ENCODE measurements at places on chromosomes 5 and 9.

DNA sequence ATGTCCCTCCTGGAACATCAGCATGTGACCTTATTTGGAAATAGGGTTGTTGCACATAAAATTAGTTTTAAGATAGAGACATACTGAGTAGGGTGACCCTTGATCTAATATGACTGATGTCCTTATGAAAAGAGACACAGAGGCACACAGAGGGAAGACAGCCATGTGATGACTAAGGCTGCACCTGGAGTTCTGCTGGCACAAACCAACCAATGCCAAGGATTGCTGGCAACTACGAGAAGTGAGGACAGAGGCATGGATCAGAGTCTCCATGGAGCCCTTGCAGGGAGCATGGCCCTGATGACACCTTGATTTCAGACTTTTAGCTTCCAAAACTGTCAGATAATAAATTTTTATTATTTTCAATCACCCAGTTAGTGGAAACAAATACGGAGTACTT lies 101.9 kb downstream of the FBXL7 start:
- DNase-seq, result no peak

DNA sequence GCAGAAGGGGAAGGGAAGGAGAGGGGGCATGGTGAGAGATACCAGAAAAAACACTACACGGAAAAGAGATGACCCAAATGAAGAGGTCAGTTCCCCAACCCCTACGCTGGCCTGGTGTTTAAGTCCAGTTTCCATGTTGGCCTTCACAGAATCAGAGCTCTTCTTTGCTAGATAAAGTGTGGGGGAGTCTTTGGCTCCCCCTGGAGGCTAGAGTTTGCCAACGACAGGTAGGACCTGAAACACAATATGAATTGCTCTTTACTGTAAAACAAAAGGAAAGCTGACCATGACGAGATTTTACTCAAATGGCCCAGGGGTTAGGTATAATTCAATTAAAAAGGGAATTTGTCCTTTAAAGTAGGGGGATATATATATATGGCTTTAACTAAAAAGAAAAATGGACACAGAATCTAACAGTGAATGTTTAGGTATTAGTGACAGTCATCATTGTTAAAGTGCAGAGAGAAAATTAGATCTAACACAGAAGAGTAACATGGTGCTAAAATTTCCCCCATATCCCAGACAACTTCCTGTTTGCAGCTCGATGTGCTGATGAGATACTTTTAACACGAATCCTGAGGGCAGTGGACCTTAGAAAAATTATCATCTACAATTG lies 92.0 kb downstream of the SV2C start:
- DNase-seq, result peak; percentile 1

DNA sequence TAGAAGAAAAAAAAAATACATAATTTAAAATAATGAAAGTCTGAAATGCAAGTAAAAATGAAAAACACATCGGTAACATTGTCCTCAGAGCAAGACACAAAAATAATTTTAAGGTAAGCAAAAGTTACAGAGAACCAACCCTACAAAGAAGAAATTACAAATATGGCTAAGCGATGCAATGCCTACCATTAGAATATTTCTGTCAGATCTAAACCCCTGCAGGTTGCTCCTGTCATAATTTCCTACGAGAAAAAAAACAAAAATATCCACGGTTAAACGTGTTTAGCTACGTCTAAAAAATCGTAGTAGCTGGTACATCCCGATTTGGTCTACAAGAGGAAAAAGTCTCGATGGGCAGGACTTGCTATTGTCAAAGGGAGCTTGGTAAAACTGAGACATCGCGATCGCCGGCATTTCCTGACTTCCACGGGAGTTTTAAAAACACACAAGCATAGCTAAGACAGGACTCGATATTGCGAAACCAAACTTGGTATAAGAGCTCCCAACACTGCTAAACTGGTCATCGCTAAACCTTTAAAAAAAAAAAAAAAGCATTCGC lies 1.1 kb upstream of the ANXA2R start:
- no peak for DNase-seq

DNA sequence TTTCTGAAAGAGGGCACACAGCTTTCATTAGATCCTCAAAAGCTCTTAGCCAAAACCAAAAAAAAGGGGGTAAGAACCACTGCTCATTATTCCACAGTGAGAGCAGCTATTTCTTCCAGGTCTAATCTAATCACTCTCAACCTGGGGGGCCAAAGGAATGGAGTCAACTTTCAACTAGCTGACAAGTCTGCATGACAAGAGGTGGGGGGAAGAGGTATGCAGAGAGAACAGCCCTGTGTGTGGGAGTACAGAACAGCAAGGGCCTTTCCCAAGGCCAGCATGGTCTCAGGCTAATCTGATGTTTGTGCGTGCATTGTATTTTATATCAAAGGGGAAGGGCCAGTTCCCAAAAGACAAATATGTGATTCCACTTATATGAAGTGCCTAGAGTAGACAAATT lies 36.9 kb upstream of the PIP5K1B start:
- DNase-seq, result no peak

- DNase-seq, result no peak
Measured at GRCh38 chr5:2688586-2688985, 62.9 kb downstream of the IRX2 start.

GRCh38 chr9:72271613-72272478 lies 93.2 kb downstream of the ZFAND5 start:
- no peak for DNase-seq

- DNase-seq, result no peak
Measured at GRCh38 chr5:9067154-9067553, 478.7 kb downstream of the SEMA5A start.

- DNase-seq, result no peak
Measured at GRCh38 chr5:91266184-91266705, 116.9 kb downstream of the ARRDC3 start.

GRCh38 chr5:82859451-82860140 lies 217.6 kb downstream of the TMEM167A start:
- no peak for DNase-seq

GRCh38 chr5:31823472-31823871 lies 184.5 kb downstream of the PDZD2 start:
- no peak for DNase-seq

GRCh38 chr9:70635790-70636189 lies 221.3 kb upstream of the KLF9 start:
- no peak for DNase-seq

- no peak for DNase-seq
Measured at GRCh38 chr5:39772307-39772706, 347.5 kb upstream of the DAB2 start.

- DNase-seq, result no peak
Measured at GRCh38 chr9:109331353-109331752, 10.5 kb upstream of the EPB41L4B start.

- no peak for DNase-seq
Measured at GRCh38 chr5:5381310-5381913, 41.1 kb upstream of the ICE1 start.

DNA sequence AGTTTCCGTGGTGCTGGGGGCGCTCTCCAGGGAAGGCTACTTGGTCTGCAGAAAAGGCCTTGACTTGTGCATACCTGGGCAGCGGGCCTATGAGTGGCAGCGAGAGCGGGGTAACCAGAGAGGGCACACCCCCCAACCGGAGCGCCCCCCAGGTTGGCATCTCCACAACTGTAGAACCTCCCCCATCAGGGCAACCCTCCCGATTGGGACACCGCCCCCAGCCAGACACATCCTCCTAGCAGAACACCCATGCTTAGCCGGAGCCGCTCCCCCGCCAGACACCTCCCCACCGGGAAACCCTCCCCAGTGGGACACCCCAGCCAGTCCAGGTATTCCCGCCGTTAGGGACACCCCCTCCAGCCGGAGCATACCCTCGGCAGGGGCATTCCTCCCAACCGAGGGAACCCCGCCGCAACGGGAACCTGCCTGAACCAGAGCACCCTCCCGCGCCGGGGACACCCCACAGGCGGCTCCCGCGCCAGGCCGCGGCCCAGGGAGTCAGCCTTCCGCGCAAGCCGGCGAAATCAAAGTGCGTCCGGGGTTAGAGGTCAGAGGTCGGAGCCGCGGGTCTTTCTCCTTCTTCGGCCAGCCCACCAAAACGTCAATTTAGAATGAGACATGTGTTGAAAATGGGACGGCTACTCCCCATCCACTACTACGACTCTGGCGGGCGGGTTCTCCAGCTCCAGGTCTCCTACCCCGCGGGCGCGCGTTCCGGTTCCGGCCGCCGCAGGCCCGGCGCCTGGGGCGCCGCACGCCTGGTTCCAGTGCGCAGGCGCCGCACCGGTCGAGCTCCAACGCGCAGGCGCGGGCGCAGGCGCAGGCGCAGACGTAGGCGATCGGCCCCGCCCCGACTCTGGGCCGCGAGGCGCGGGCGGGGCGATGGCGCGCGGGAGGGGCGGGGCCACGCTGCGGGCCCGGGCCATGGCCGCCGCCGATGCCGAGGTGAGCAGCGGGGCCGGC lies at the start of gene EHMT1:
Gene EHMT1, plus strand, starts transcription at position 901 of the 963 bp plus-strand sequence. Its CDS starts 24 bp downstream, at position 925.
- DNase-seq, result peak; percentile 84

- DNase-seq, result no peak
Measured at GRCh38 chr9:107175041-107175440, 108.0 kb upstream of the RAD23B start.

GRCh38 chr9:116309900-116310611 lies 156.5 kb downstream of the PAPPA start:
- DNase-seq, result no peak

GRCh38 chr5:112087222-112087621 lies 330.2 kb upstream of the NREP start:
- no peak for DNase-seq

DNA sequence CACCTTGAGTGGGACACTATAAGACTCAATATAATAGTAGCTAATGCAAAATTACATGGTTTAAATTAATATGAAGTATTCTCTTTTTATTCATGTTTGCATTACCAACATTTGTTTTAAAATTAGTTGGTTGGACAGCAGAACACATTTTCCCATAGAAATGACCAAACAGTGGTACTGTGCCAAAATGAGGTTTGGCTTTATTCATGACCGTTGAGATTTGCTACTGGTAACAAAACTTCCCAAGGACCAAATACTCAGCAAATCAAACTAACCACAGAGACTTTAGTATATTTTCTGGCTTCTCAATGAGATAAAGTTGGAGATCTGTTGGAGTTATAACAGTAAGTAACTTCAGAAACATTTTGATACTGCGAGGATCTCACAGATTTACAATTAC lies 637.8 kb upstream of the MEF2C start:
- DNase-seq, result no peak

GRCh38 chr9:29556317-29556716 lies 1983.0 kb upstream of the C9orf72 start:
- DNase-seq, result no peak

- no peak for DNase-seq
Measured at GRCh38 chr9:37583522-37584121, 7.4 kb upstream of the FBXO10 start.

- no peak for DNase-seq
Measured at GRCh38 chr9:86126998-86127972, 27.9 kb upstream of the GOLM1 start.

- no peak for DNase-seq
Measured at GRCh38 chr5:56822981-56823380, 7.6 kb downstream of the MAP3K1 start.

DNA sequence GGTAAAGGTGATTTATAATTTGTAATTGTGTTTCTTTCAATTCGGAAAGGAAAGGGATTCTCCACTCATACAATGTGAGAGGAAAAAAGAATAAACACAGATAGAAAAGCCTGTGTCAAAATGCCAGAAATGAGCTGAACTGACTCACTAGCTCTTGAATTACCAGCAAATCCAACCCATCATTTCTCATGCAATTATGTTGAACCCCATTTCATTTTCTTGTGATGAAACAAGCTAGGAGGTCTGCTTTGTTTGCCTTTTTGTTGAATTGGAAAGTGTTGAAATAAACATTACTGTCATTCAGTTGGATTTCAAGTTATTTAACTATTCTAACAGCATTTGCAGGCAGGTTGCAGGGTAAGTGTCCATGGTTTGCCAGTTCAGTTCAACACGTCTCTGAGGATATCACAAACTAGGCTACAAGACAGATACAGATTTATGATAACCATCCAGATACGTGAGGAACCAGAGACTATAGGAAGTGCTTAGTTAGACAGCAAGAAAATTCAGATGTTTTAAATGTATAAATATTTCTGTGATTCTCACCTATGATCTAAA lies 547.2 kb downstream of the MAT2B start:
- no peak for DNase-seq

DNA sequence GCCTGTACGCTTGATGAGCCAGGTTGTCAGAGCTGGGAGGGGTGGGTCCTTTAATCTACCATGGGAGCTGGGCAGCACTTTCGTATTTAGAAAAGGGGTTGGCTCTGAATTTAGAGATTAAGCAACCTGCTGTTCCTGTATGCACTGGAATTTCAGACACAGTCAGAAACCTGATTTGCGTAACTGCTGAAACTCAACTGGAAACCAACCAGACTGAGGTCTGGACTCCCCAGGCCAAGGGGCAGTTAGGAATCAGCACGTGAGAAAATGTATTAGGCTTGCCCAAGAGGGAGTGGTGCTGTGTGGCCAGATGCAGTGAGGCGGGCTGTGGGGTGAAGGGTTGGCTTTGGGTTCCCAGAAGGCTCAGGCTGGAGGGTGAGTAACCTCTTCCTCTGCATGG lies 235.0 kb downstream of the GOLPH3 start:
- no peak for DNase-seq

DNA sequence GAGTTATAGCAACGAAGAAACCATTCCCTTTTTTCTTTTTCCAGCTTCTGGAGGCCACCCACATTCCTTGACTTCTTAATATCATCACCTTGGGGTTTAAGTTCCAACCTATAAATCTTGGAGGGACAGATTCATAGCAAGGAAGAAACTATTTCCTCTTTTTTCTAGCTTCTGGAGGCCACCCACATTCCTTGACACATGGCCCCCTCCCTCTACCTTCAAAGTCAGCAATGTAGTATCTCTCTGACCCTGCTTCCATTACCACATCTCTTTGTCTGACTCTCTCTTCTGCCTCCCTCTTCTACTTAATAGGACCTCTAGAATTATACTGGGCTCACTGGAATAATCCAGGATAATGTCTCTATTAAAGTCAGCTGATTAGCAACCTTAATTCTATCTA lies 34.7 kb upstream of the SHISAL2B start:
- no peak for DNase-seq

DNA sequence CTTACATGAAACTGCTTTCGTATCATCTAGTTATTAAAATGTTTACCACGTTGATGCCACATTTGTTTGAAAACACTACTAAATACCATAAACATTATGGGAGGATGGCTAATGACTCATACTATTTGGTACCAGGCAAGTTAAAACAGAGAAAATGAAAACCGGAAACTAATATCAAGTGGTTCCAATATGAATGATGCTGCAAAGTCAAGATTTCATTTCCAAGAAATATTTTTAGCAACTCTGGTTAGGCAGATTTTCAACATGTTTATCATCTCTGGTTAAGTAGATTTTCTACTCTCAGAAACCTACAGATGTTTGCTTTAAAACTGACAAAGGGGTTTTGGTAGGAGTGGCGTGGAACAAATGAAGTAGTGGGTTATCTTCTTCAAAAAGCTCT lies 4.9 kb upstream of the F2R start:
- DNase-seq, result no peak

GRCh38 chr9:76219560-76220151 lies 174.6 kb downstream of the RFK start:
- DNase-seq, result no peak
